NCI-H1105 treated with DMSO at 0.1 percent for 48 hours (cell line): ENCODE measurements at places on chromosomes 2 and 18.

- DNase-seq: no peak
These were observed 45.3 kb upstream of the UNC80 start for GRCh38 chr2:209726311-209726710.

DNA sequence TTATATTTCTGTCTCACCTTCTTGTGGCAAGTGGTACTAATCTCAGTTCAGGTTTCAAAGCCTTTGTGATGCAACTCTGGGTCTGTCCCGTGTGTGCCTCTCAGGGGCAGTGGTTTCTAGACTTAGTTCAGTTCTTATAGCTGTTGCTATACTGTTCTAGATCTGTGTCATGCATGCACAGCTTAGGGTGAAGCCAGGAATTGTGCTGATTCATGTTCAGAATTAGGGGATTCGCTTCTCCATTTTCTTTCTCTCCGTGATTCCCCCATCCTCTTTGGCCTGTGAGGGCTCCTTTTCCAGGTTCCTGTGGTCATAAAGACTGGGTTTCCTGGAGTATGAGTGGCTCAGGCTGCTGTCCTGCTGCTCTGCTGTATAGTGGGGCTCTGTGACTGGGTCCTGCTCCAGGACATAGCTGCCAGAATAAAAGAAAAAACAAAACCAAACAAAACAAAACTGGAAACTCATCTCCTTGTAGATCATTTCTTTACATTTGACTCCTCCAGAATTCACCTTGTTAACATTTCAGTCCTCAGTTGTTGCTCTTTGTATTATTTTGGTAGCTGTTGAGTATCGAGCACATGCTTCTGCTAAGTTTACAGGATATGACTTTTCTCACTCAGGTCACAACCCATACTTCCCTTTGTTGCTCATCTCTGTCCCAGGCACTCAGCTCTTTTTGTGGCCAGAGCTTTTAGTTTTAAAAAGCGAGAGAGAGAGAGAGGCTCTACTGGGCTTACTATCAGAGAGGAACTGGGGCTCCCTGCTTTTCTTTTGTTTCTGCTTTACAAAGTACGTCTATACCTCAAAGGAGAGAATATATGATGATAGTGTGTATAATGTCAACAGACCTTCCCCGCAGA, 34.2 kb downstream of the CERS6 start:
- DNase-seq: no peak

DNA sequence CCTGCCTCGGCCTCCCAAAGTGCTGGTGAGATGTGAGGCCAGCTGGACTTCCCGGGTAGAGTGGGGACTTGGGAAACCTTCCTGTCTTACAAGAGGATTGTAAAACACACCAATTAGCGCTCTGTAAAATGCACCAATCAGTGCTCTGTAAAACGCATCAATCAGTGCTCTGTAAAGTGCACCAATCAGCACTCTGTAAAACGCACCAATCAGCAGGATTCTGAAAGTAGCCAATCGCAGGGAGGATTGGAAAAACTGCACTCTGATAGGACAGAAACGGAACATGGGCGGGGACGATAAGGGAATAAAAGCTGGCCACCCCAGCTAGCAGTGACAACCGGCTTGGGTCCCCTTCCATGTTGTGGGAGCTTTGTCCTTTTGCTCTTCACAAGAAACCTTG, 19.0 kb downstream of the RNF125 start:
- DNase-seq: no peak

- no peak for DNase-seq
These were observed 387.2 kb upstream of the DCC start for GRCh38 chr18:51952844-51953243.

DNA sequence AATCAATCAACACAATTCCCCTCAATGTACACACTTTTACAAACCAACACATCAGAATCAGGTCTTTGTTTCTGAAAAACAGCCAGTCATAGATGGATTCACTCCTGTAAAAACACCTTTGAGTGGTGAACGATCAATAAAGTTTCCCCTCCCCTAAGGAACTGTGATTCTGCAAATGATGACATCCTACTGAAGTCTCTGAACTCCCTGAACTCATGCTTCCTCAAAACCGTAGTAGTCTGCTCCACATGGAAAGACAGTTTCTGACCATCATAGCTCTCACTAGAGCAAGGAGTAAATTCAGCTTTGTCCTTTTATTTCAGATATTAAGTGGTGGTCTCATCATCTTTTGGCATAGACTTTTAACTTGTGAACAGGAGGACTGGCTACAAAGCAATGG, 43.5 kb upstream of the ACTR3 start:
- no peak for DNase-seq

DNA sequence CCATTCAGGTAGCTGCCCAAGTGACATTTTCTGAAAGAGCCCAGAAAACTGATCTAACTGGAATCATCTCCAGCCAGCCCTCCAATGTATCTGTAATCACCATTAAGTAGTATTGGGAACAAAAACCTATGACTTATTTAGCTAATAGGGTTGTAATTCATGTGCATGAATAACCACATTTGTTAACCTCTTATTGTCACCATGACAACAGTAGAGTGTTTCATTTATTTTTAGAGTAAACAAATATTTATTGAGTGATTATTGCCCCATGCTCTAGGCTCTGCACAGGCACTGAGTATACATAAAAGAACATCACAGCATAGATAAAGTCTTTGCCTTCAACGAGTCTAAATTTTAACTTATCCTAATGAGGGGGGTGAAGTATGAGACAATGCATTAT, 265.4 kb upstream of the UBE2E3 start:
- peak; percentile 67 for DNase-seq

- DNase-seq: no peak
These were observed 258 bp downstream of the MGAT4A start for GRCh38 chr2:98730707-98731040.

- no peak for DNase-seq
These were observed 38.6 kb downstream of the ACOXL start for GRCh38 chr2:110770959-110771431.
